NCI-H69 (cell line): ENCODE measurements at places on chromosomes 2 and 18.

DNA sequence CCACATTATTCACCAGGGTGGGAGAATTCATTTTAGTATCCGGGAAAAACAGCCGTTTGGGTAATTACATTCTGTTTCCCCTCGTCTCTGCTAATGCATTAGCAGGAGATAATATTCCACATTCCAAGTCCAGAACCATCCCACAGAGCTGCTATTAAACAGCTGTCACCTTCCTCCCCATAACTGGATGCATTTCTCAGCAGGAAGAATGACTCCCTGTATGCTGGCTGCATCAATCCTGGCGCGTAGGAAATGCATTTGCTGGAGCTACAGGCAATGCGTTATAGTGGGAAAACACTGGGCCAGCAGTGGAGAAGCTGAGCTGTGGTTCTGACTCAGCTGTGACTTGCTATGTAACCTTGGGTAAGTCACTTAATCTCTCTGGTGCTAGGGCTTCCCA is 246.0 kb downstream of the CLIP4 start:
- peak; percentile 49 for DNase-seq

- DNase-seq = peak; percentile 44
Measured at GRCh38 chr18:35998967-35999366, 26.5 kb downstream of the RMP24 start.

DNA sequence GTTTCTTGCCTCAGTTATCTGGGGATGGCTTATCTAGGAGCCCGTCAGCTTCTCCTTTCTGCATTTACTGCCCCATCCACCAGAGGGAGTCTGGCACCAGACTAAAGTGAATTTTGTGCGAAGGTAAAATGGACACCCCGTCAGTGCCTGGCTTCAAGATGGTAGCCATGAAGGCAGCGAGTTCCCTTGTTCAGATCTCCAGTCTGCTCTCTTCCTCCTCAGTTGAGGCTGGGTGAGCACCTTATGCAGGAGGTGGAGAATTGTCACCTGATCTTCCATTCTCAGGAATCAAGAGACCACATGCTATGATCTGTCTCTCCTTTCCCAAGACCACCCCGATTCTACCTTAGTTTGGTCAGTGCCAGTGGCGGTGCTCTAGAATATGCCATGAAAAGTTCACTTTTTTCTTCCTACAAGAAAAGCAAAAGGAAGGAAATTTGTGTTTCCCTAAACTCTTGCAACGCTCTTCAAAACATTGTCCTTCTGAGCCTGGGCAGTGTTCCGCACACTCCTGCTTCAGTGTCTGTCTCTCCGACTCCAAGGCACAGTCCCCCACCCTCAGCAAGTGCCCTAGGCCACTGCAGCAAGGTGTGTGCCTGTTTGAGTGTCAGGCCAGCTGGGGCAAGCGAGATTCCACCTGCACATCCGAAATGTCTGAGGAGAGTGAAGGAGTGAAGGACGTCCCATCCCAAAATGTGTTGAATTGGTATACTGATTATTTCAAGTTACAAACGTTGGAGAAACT is 168.6 kb downstream of the SS18 start:
- DNase-seq = peak; percentile 69

DNA sequence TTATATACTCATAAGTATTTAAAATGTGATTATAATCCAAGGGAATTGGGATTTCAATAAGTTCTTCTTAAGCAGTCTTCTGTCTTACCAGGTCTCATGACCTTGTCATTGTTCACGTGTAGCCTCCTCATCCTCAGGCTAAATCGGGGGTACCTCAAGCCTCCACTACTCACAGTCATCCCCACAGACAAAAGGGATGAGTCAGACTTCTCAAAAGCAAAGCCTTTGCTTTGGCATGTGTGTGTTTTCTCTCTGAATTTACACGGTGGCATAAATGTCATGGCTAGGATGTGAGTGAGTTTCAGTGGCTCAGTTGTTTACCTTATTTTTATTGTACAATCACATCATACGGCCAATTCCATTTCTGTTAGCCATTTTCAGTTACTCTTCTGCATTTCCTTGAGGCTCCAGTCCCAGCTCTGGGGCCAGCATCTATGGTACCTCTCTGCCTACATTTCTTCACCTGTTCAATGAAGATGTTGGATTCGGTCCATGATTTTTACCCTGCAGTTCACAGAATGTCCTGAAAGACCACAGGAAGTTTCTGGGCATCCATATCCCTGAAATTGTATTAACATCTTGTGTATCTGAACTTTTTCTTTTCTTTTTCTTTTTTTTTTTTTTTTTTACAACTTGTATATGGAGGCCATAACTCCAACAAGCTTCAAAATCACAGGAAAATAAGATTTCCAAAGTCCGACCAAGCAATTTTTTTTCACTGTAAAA is 195.3 kb downstream of the FHOD3 start:
- DNase-seq = peak; percentile 24

DNA sequence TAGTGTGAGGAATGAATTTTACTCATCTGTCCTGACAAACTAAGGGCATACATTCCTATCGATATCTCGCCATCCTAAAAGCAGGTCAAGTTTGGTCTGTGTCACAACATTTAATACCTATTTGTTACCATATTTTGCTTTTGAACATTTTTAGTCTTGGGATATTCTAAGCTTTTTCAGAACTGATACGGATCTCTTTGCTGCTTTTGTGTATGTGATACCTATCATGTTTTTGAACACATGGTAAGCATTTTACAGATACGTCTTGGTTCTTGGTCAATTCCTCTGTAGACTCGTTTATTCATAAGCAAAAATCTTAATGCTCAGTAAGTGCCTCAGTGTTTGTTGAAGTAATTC is 592 bp downstream of the ZNF397 start:
- DNase-seq = peak; percentile 56

- no peak for DNase-seq
Measured at GRCh38 chr2:100142393-100142792, at the start of gene AFF3. TSS of gene AFF3 (minus strand) at chr2:100142590. CDS start at chr2:100104454, 38,136 bp downstream.

DNA sequence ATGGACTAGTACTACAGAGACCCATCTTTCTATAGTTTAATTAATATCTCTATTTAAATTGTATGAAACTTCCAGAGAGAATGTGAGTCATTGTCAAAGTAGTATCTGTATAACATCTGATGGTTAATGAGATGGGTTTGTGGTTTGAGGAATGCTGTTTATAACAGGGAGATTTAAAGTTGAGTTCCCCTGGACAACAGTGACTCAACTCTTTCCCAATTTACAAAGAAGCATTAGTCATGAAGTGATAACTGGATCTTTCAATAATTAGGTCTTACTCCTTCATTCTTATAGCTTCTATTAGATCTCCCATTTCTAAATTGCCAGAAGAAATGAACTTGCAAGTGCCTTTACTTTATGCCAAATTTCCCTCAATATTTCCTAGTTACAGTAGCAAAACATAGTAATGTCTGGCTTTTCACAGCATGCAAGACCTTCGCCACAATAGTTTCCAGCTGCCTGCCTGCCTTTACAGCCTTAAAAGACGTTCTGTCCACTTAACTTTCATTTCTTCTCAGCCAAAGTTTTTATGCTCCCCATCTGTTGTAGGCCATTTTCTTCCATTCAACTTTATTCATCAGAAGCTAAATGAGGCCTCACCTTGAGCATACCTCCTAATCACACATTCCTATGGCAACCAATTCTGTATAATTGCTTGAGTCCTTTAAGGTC is 47.7 kb upstream of the WDR75 start:
- peak; percentile 38 for DNase-seq

- no peak for DNase-seq
Measured at GRCh38 chr2:109352898-109353689, 224.1 kb downstream of the SH3RF3 start.

GRCh38 chr2:44936715-44937687 is 4.5 kb upstream of the SIX3 start:
- DNase-seq = peak; percentile 87

- DNase-seq = no peak
Measured at GRCh38 chr18:39506581-39507330, 1941.2 kb upstream of the CELF4 start.

- peak; percentile 75 for DNase-seq
Measured at GRCh38 chr2:120680136-120680761, 55.4 kb upstream of the GLI2 start.

GRCh38 chr2:65120990-65121693 is 8.8 kb downstream of the RAB1A start:
- DNase-seq = no peak

- DNase-seq = no peak
Measured at GRCh38 chr2:195534971-195535370, 122.1 kb upstream of the SLC39A10 start.

GRCh38 chr2:170973492-170974303 is 44.6 kb downstream of the GORASP2 start:
- DNase-seq = peak; percentile 89

DNA sequence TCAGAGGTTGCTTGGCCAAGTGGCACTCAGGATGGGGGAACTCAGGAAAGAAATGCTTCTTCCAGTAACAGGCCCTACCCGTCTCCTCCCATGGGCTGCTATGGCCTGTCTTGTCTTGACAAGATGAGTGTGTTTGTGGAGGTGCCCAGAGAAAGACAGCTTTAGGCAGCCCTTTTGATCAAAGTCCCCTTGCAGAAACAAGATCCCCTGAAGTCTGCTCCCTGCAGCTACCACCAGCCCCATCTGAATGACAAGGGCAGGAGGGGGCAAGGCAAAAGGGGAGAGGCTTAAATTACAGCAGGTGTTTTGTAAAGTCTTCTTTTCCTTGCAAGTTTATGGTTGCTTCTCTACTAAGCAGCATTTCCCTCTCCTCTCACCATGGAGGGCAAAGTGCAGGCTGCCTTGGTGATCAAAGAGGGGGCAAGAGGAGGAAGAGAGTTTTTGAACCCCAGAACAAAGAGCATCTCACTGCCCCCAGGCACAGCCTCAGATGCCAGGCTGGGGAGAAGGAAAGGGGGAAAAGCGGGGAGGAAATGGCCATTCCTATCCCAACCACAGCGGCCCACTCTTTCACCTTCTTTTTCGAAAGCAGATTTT is 6.7 kb downstream of the EVA1A start:
- DNase-seq = no peak

DNA sequence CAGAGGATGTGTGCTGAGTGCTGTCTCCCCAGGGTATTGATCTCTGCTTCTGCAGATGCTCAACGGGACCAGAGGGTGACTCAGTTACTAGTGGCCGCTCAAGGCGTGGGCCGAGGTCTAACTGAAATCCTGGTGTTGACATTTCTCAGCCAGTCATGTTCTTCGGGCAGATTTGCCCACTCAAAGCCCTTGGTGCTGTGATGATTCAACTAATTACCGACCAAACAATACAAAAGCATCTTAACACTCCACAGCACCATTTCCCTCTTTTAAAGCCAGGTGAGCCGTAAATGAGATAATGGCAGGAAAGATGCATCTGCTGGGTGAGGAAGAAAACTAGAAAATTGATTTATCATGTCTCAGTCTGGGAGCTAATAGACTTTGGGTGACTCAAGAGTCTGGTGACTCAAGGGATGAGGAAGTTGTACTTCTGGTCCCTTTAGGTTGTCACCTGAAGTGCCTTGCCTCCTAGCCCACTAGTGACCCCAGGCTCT is 32.7 kb upstream of the PRLH start:
- peak; percentile 76 for DNase-seq

DNA sequence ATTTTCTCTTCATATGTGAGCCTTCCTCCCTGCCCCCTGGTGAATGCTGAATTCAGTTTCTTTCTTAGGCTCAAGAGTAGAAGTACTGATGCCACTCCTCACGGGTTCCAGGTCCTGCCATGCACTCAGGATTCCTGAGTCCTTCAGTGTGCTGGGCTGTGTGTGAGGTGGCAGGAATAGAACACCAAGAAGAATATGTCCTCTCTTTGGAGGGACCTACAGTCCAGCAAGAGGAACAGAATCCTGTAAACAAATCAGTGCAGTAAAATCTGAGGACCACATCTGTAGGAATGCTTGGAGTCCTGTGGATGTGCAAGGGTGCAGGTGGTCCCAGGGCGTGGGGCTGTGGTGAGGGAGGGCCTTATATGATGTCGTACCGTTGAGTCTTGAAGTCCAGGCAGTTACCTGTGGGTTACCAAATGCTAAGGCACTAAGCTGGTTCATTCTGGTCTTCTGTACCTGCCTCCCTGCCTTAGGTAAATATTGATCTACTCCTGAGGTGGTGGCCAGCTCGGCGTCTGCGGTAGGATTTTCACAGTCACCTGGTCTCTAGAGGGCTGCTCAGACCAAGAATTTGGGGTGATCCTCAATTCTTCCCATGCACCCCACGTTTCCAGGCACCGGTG is 5.5 kb downstream of the ASAP2 start:
- DNase-seq = peak; percentile 71

DNA sequence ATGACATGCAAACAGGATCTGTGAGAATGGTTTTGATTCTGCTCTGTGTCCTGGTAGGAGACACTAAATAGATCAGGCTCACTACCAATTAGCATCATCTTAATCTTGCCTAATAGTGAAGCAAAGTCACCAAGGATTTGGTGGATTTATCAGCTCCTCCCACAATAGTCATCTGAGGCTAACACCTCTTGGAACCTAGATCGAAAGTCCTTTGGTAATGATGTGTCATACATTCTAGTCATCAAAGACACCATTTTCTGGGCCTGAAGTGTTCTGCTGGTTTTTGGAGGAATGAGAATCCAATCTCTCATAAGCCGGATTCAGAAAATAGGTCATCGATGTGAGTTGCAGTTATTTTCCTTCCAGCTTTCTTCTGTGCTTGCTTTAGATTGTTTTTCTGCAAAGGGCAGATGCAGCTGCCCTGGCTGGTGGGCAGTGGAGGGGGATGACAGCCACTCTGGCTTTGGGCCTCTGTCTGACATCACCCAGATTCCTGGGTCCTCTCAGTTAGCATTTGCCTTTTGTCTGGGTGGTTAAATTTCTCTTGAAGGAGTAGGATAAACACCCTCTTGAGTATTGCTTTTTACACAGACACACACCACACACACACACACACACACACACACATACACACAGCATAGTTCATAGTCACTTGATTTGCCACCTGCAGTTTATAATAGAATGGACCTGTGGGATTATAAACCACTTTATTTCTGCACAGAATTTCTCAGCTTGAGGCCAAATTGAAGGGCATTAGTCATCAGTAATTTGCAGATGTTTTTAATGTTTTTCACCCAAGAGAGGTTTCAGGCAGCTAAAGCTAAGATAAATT is at the start of gene MYO3B:
TSS of gene MYO3B (plus strand) at position 198 of the 832 bp plus-strand sequence. CDS start at position 339, 141 bp downstream.
- peak; percentile 38 for DNase-seq

DNA sequence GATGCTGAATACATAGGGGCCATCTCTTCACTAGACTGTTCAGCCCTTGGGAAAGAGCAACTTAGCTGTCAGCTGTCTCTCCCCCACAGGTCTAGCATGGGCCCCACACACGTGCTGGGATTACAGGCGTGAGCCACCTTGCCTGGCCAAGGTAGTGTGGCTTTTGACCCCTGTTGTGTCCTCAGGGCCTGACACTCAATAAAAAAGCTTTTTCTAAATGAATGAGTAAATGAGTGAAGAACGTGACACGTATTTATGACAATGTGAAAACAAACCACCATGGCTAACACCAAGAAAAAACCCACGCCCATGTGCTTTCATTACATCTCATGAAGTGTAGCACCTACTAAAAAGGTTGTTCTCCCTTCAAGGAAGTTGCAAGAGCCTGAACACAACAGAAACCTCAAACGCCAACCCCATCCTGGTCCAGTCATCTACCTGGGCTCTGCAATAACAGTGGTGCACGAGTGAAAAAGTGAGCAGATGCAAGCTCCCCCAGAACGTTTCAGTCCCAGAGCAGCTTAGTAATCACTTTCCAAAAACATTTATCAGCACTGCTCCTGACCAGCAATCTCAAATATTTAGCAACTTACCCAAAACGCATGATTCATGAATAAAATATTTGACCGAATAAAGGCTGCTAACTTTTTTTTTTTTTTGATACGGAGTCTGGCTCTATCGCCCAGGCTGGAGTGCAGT is 3.4 kb downstream of the WDFY1 start:
- no peak for DNase-seq

- no peak for DNase-seq
Measured at GRCh38 chr2:121242175-121242875, 42.7 kb downstream of the TFCP2L1 start.

GRCh38 chr2:238851761-238852160 is 3.9 kb downstream of the TWIST2 start:
- DNase-seq = no peak

- peak; percentile 24 for DNase-seq
Measured at GRCh38 chr2:9952286-9952737, 819 bp downstream of the GRHL1 start.
